Stimulated activated CD4-positive, alpha-beta T cell treated with anti-CD3 and anti-CD28 coated beads, Interleukin-15, amount 100 ng/mL, for 24 hours (primary cell): ENCODE measurements at places on chromosomes 16 and 17.

DNA sequence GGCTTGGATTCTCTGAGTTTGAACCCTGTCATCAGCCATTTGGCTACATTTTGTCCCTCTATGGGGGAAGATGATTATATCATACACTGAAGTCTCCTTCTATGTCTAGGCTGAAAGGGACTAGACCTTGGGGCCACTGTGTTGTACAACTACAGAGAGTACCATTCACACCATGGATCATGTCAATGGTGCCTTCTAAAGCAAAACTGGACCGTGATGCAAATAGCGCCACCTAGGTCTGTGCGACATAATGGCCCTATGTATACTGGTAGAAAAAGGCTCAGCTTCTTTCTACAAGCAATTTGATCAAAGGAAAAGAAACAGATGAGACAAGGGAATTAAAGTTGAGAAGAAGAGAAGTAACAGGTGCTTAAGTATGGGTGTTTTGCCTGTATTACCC, 100.7 kb downstream of the LYRM1 start:
- peak; percentile 44 for DNase-seq

- no peak for DNase-seq
These were observed 28.1 kb downstream of the WSCD1 start for GRCh38 chr17:6098050-6098822.

- no peak for DNase-seq
These were observed 2.5 kb downstream of the RSL1D1 start for GRCh38 chr16:11848842-11849241.

GRCh38 chr16:8548166-8548565, 42.1 kb downstream of the TMEM114 start:
- no peak for DNase-seq

DNA sequence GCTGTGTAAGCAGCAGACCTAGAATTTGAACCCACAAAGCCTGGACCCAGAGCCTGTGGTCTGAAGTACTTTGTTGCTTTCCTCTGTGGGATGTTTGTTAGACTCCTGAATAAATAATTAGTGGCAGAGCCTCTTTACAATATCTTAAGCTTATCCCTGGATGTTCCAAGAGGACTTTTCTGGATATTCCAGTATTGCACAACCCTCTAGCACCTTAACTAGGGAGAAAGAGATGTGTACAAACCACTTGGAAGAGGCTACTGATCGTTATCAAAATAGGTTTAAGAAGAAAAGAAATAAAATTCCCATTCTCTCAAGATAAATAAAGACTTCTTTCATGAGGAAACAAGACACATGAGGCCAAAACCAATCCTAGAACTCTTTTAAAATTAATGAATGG, 632.4 kb downstream of the CDH11 start:
- DNase-seq, result no peak

GRCh38 chr17:60501589-60501988, 24.5 kb downstream of the APPBP2 start:
- no peak for DNase-seq

GRCh38 chr16:81148277-81148676, 52.1 kb upstream of the GCSH start:
- DNase-seq, result no peak

GRCh38 chr16:7124701-7125100, 207.9 kb upstream of the RBFOX1 start:
- no peak for DNase-seq
